ENCODE measurements at places on chromosomes 5 and 9.

DNA sequence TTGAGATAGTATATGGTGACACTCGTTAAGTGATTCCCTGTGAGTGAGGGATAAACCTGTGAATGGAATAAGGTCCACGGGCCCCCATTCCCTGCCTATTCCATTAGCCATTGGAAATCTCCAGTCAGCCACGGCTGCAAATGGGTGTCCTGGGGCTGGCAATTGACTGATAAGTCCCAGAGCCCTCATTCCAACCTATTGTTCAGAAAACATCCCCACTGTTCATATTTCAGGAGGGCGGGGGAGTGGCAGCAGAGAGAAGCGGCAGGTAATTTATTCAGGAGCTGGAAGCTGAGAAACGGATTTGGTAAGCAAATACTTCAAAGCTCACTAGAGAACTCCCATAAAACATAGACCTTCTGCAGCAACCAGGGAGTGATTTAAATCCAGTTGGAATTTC, 42.0 kb downstream of the TMEM174 start:
- no peak for DNase-seq

GRCh38 chr5:131211669-131212068, 40.9 kb downstream of the LYRM7 start:
- no peak for DNase-seq

DNA sequence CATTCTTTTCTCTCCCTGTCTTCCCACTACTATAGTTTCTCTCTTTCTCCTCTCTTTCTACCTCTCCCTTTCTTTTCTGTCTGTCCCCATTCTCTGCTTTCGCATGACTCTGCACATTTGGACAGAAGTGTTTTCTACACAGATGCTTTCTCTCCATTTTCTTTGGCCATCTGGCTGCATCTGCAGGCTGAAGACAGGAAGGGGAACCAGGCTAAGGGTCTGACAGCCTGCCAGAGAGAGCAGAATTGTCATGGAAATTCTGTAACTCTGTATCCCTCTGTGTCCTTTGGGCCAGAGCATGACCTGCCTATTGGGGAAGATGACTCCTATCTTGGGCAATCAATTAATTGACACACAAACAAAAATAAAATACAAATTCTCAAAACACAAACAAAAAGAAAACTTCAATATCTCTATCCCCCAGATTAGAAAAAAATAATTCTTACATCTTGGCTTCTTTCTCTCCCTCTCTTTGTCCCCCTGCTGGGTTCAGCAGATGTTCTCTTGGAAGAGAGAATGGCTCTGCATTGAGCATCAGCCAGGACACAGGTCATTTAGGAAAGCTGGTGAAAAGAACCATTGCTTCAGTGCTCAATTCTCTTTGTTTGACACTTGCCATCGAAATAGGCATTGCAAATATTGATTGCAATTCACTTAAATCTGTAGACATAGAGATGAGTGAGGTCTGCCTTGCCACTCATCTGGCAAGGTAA, 415.9 kb upstream of the KLF4 start:
- no peak for DNase-seq

DNA sequence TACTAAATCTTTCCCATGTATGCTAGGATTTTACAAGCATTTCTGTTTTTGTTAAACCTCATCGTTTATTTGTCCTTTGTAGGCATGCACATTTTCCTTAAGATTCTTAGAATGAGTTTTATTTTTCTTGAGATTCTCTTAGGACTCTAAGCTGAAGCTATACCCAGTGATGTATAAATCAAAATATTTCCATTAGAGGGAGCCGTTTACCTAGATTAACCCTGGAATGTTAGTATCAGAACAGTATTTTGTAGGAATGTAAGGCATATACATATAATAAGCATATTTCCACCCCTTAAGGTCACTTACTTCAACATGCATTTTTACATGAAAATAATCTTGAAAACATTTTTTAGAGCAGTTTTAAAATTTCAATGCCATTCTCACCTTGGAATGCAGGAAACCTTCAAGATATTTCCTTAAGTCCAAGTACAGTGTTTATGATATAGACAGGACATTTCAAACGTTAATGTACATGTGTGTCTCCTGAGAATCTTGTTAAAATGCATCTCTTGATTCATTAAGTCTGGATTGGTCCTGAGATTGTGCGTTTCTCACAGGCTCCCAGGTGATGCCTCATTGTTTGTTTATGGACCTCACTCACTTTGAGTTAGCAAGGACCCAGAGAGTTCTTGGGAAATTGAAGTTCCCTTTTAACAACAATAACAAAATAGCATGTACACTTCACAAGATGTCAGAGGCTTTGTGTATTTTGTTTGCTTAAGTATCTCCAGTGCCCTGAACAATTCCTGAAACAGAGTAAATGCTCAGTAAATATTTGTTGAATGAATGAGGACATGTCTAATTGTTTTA, 34.9 kb upstream of the FCHO2 start:
- DNase-seq, result no peak

DNA sequence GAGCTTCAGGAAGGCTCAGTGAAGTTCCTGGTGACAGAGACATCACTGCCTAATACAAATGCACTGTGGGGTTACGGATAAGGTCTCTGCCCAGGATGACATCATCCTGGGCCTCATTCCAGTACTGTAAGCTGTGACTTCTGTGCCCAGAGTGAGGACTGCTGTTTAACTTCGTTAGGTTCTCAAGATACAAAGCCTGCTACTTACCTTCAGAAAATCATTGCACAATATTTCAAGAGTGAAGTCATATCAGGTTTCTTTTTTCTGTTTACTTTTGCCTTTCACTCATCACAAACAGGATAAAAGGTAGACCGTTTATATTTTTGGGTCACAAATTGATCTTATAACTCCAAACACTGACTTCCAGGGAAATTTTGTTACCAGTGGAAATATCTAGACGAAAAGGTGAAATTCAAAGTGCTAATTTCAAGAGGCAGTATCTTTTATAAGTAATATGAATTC, 241.2 kb downstream of the PIK3R1 start:
- DNase-seq, result no peak

DNA sequence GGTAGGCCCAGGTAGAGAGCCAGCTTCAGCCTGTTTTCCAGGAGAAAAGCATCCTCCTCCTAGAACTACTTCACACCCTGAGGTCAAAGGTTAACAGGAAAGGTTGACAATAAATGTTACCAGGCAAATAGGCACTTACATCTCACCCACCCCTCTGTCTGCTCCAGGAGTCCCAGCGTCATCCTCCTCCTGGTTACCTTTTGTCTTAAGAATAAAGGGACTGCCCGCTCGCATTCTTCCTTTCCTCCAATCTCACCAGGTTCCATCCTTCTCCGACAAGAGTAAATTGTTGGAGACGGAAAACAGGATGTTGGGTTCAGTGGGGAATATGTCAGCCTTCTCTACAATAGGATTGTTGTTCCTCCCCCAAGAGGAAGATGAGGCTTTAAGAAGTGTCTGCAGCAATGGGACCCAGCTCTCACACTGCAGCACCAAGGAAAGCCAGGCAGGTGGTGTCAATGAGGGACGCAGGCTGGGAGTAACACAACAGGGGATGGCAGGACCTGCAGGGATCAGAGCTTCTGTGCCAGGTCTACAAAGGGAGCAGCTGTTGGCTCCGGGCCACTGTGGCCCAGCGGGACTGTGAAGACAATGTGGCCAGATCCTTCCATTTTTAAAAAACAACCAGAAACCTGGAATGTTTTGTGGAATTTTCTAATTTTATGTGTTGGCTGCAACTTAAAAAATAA, 29.0 kb downstream of the FAT2 start:
- no peak for DNase-seq

GRCh38 chr9:124197177-124198095, 60.3 kb upstream of the NEK6 start:
- peak; percentile 50 for DNase-seq

GRCh38 chr5:6480133-6481051, 31.7 kb downstream of the UBE2QL1 start:
- no peak for DNase-seq

GRCh38 chr9:114791736-114792135, 14.1 kb downstream of the TNFSF15 start:
- DNase-seq, result no peak

GRCh38 chr5:38595132-38595745, 38.8 kb upstream of the LIFR start:
- no peak for DNase-seq

- DNase-seq, result no peak
Observed at GRCh38 chr9:94298949-94299599, 29.4 kb downstream of the NUTM2F start.

DNA sequence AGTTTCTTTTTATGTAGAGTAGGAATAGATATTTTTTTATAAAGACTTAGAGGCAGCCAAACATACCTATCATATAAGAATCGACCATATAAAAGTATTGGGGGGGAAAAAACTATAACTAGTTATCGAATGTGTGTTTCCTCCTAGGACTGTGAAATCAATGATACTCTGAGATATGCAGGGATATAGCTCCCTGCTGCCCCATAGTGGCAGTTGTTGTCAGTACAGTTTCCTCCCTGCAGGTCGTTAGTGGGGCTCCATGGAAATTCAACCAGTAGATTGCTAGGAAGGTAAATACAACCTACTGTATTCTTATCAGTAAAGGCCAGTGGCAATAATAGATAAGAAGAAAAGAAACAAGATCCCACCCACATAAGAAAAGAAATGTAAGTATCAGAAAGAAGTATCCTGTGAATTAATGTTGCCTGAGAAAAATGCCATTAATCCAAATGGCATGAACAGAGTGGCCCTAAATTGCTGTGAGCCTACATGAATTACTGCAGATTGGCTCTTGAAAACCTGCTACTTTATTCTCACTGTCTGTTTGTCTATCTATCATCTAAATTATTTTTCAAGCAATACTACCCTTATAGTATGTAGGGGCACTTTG, 136.9 kb upstream of the FBN2 start:
- DNase-seq, result peak; percentile 65

- no peak for DNase-seq
Observed at GRCh38 chr5:151697452-151697851, 10.7 kb upstream of the SPARC start.

DNA sequence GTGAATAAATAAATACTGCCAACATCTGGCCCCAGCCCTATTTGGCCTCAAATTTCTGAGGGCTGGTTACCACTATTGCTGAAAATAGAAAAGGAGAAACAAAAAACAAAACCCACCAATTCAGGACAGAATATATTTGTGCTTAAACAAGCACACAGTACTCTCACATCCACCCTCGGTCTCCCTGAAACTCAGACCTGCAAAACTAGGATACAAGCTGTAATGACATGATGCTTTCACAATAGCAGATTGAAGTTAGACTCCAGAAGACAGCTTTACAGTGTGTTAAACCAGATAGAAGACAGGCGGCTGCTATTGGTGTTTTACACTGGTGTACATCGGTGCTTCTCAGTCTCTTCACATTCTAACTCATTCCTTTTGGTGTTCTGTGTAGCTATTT, 214.9 kb upstream of the DMRT1 start:
- DNase-seq, result no peak

DNA sequence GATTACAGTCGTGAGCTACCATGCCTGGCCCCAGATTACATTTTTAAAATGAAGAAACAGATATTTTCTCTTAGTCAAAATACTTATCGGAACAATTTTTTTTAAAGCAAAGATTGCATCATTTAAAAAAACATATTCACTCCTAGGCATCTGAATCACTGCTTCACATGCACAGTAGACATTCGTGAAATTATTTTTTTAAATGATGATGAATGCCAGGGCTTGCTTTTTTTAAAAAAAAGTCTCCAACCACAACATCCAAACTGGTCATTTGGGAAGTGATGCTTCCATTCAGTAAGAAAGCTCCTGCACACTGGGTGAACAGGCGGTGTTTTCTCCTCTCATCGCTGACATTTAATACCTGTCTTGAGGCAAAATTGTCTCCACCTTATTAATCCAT, 223.0 kb upstream of the DMRT1 start:
- no peak for DNase-seq
